Epithelial cell of alveolus of lung (primary cell): ENCODE measurements at places on chromosomes 2 and 18. TPM values are rescaled to one million over a fixed set of nuclear protein-coding genes. Genes with fewer than 3 reads are reported as not detected.

The TEKT4 gene
- not detected in 2 replicates for total RNA-seq

The NCKAP5 gene
- total RNA-seq, result 1.9 and 2.2 TPM in 2 replicates

The CNTNAP5 gene
- not detected in 2 replicates for total RNA-seq

The MERTK gene
- 1.0 and 2.7 TPM in 2 replicates for total RNA-seq

The ANKRD30B gene
- not detected in 2 replicates for total RNA-seq

The TGOLN2 gene
- total RNA-seq, result 74.9 and 117 TPM in 2 replicates

The TNS1 gene
- 29.6 and 78.2 TPM in 2 replicates for total RNA-seq

The ELOA2 gene
- total RNA-seq, result not detected in 2 replicates
